ENCODE measurements at places on chromosomes 3 and 15. TPM values are rescaled to one million over a fixed set of nuclear protein-coding genes. Genes with fewer than 3 reads are reported as not detected.

The SLC7A14 gene
- not detected for total RNA-seq

The EXD1 gene
- not detected for total RNA-seq

The PXYLP1 gene
- total RNA-seq = 14.5 TPM

The PLS1 gene
- total RNA-seq = 2.3 TPM

The TTC21A gene
- total RNA-seq = 0.85 TPM

The CCDC54 gene
- total RNA-seq = not detected

The CHRM5 gene
- total RNA-seq = not detected

The VILL gene
- total RNA-seq = 4.2 TPM

The CCR1 gene
- 1.2 TPM for total RNA-seq

The DNAH12 gene
- total RNA-seq = 0.08 TPM

The EBLN2 gene
- total RNA-seq = 0.67 TPM

The ESYT3 gene
- 1.6 TPM for total RNA-seq

The ANKRD63 gene
- total RNA-seq = 1.3 TPM

The HTR3E gene
- total RNA-seq = not detected

The TNFAIP8L3 gene
- total RNA-seq = 7.7 TPM

The PCSK6 gene
- total RNA-seq = 19.9 TPM

The TMEM44 gene
- total RNA-seq = 5.9 TPM

The SMCO1 gene
- 3.6 TPM for total RNA-seq

The RPL4 gene
- 2,622 TPM for total RNA-seq

The SLC38A3 gene
- 7.9 TPM for total RNA-seq

The TMEM207 gene
- not detected for total RNA-seq

The GORASP1 gene
- total RNA-seq = 34.3 TPM

The PCOLCE2 gene
- 79.1 TPM for total RNA-seq

The ARPIN gene
- 11.8 TPM for total RNA-seq

The DBR1 gene
- total RNA-seq = 6.9 TPM

The KLHL6 gene
- 0.41 TPM for total RNA-seq

The RPL29 gene
- total RNA-seq = 658 TPM

The CLDN18 gene
- 0.12 TPM for total RNA-seq

The CHRNA3 gene
- 1.7 TPM for total RNA-seq

Data from right atrium auricular region (tissue), 2 donors.